Stimulated activated CD4-positive, alpha-beta T cell treated with anti-CD3 and anti-CD28 coated beads, Interleukin-4, amount 100 ng/mL, for 24 hours (primary cell): ENCODE measurements at places on chromosomes 7 and 10.

DNA sequence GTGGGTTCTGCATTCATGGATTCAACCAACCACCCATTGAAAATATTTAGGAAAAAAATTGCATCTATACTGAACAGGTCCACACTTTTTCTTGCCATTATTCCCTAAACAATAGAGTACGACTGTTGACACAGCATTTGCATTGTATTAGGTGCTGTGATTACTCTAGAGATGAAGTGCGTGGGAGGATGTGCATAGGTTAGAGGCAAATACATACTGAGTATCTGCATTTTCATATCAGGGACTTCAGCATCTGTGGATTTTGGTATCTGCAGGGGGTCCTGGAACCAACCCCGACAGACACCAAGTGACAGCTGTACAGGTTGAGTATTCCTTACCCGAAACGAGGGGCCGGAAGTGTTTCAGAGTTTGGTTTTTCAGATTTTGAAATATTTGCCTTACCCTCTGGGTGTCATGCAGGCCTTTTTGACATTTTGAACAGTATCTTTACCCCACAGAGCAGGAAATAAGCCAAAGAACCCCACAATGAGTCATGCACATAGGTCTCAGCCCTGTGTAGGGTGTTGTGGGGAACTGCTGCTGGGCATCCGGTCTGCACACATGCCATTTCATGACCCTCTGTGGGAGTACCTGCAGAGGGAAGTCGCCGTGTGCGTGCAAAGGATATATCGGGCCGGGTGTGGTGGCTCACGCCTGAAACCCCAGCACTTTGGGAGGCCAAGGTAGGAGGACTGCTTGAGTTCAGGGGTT, 14.5 kb downstream of the NUDT5 start:
- peak; percentile 76 for DNase-seq

DNA sequence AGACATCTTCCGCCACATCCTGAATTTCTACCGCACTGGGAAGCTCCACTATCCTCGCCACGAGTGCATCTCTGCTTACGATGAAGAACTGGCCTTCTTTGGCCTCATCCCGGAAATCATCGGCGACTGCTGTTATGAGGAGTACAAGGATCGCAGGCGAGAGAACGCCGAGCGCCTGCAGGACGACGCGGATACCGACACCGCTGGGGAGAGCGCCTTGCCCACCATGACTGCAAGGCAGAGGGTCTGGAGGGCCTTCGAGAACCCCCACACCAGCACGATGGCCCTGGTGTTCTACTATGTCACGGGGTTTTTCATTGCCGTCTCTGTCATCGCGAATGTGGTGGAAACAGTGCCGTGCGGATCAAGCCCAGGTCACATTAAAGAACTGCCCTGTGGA, 1.9 kb downstream of the KCND2 start:
- no peak for DNase-seq

DNA sequence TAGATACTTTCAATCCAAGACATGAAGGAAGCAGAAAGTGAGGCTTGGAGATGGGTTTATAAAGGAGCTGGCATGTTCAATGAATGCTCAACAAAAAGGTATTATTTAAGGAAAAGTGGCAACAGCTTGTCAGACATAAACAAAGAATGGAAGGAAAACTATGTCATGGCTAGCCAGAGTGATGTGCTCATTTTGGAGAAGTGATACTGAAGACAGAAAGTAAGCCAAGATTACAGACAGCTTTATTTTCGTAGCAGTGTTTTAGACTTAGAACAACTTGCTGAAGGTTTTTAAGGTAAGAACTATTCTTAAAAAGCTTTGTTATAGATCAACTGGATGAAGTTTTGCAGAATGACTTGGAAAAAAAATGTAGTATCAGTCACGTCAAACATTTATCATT, 160.5 kb upstream of the FERD3L start:
- no peak for DNase-seq

- no peak for DNase-seq
Observed at GRCh38 chr7:94908323-94909178, 1.2 kb downstream of the PPP1R9A start.

DNA sequence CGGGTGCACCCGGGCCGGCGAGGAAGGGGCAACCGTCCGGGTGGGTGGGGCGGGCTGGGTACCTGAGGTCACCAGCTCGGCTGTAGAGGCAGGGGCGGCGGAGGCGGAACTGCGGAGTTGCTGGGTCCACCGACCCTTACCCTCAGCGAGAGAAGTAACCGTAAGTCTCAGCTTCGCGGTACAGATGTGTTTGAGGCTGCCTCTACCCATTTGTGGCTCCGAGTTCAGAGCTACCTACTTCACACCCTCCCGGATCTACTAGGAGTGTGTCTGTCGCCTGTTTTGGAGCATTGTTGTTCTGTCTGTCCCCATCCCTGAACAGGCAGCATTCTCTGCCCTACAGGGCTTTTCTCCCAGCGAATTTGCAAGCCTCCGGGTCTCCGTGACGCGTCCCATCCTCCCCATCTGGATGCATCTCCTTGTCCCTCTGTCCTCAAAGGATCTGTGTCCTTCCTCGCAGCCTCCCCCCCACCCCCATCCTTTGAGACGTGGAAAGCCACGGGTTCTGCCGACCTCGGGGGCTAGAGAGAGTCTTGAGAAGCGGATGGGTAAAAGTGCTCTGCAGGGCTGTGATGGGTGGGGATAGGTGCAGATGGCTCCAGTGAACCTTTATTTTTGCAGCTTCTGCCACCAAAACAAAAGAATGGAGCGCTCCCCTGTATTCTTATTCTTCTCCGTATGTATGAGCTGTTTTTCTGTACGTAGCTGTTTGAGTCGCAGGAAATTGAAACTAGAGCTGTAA, 757 bp downstream of the ANKIB1 start:
- no peak for DNase-seq

DNA sequence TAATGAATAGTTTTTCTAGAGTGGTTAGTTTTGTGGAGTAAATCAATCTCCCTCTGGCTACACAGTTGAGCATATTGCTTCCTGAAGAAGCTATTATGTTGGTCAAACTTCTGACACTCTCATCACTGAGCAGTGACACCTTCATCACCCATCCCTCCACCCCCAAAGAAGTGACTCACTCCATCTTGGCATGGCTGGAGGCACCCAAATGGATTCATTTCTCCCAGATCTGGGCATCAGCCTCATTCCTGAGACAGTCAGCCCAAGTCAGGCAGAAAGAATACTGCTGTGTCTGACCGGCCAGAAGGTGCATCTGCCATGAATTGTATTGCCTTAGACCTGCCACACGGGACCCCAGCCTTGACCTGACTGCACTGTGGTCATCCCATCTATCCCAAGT, 117.0 kb upstream of the HABP2 start:
- DNase-seq: no peak

GRCh38 chr10:25978771-25979170, 44.7 kb downstream of the MYO3A start:
- no peak for DNase-seq

DNA sequence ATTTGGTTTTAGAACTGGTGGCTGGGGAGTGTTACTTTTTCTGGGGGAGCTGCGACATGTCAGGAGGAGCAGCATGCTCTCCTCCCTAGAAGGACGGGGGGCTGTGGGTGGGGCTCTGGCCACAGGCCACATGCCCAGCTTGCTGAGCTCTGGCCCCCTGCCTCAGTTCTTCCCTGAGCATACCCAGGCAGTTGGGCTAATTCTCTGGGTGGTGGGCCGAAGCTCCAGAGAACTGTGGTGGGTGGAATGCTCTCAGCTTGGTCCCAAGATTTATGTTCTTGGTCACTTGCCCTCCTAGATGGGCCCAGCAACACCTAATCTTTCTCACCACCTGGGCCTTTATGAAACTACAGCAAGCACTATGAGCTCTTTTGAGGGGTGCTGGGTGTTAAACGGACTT, 5.1 kb upstream of the ZNF775 start:
- DNase-seq: no peak

GRCh38 chr10:100624298-100624697, 88.6 kb downstream of the HIF1AN start:
- DNase-seq: no peak

- DNase-seq: no peak
Observed at GRCh38 chr7:85521108-85521694, 334.3 kb upstream of the SEMA3D start.

DNA sequence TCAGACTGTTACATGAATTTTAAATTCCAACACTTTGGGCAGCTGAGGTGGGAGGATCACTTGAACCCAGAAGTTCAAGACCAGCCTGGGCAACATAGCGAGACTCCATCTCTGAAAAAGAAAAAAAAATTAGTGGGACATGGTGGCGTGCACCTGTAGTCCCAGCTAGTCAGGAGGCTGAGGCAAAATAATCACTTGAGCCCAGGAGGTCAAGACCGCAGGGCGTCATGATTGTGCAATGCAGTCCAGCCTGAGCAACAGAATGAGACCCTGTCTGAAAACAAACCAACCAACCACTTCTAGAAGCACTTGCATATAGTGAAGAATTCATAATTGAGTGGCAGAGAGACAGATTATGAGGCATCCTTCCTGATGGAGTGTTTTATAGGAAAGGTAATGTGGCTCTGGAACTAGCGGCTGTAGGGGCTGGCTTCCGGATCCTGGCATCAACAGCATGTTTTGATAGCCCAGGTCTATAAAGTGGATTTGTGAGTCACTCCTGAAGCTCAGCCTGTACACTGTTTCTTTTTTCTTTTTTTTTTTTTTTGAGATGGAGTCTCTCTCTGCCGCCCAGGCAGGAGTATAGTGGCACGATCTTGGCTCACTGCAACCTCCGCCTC, 40.3 kb upstream of the RSBN1L start:
- DNase-seq: no peak

GRCh38 chr10:132163278-132163765, 23.4 kb upstream of the DPYSL4 start:
- DNase-seq: peak; percentile 19

GRCh38 chr10:95524358-95525032, 36.7 kb downstream of the SORBS1 start:
- no peak for DNase-seq
